ENCODE measurements at places on chromosomes 16 and 17.

GRCh38 chr17:50532452-50533024 lies at the start of gene EPN3:
Gene EPN3, plus strand, starts transcription at chr17:50532735. Its CDS starts 3,822 bp downstream, at chr17:50536557.
- DNase-seq, result no peak

DNA sequence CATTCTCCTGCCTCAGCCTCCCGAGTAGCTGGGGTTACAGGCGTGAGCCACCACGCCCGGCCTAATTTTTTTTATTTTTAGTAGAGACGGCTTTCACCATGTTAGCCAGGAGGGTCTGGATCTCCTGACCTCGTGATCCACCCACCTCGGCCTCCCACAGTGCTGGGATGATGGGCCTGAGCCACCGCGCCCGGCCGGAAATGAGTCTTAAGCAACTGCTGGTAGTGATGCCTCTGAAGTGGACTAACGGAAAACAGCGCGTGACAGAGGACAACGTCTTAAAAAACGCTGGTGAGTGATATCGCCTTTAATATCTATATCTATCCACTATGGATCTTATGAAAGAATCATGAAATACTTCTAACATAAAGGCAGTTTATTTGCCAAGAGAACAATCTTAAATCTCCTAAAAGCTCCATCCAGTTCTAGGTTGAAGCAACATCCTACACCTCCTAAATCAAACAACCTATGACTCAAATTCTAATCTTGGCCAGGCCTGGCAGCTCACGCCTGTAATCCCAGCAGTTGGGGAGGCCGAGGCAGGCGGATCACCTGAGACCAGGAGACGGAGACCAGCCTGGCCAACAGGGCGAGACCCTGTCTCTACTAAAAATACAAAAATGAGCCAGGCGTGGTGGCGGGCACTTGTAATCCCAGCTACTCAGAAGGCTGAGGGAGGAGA lies 69.8 kb downstream of the NXN start:
- no peak for DNase-seq

GRCh38 chr17:32520104-32520701 lies 33.4 kb downstream of the CDK5R1 start:
- DNase-seq, result peak; percentile 83

GRCh38 chr16:69112285-69113129 lies 7.1 kb downstream of the HAS3 start:
- DNase-seq, result peak; percentile 46

GRCh38 chr16:88886845-88887521 lies 20.5 kb upstream of the PABPN1L start:
- no peak for DNase-seq

GRCh38 chr16:54204756-54205155 lies 81.8 kb downstream of the IRX3 start:
- no peak for DNase-seq

- DNase-seq, result no peak
Observed at GRCh38 chr16:66357523-66357928, 9.0 kb upstream of the CDH5 start.

GRCh38 chr17:79041041-79041570 lies 17.1 kb downstream of the C1QTNF1 start:
- DNase-seq, result no peak

- no peak for DNase-seq
Observed at GRCh38 chr16:23754594-23755483, at the start of gene CHP2. Gene CHP2, plus strand, starts transcription at chr16:23755026. Its CDS starts 24 bp downstream, at chr16:23755050.

DNA sequence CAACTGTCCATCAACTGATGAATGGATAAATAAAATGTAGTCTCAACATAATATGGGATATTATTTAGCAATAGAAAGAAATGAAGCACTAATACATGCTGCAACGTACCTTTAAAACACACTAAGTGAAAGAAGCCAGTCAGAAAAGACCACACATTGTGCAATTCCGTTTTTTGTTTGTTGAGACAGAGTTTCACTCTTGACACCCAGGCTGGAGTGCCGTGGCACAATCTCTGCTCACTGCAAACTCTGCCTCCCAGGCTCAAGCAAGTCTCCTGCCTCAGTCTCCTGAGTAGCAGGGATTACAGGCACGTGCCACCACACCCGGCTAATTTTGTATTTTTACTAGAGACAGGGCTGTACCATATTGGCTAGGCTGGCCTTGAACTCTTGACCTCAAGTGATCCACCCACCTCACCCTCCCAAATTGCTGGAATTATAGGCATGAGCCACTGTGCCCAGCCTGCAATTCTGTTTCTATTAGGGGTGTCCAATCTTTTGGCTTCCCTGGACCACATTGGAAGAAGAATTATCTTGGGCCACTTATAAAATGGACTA lies 40.1 kb downstream of the SCNN1B start:
- no peak for DNase-seq

DNA sequence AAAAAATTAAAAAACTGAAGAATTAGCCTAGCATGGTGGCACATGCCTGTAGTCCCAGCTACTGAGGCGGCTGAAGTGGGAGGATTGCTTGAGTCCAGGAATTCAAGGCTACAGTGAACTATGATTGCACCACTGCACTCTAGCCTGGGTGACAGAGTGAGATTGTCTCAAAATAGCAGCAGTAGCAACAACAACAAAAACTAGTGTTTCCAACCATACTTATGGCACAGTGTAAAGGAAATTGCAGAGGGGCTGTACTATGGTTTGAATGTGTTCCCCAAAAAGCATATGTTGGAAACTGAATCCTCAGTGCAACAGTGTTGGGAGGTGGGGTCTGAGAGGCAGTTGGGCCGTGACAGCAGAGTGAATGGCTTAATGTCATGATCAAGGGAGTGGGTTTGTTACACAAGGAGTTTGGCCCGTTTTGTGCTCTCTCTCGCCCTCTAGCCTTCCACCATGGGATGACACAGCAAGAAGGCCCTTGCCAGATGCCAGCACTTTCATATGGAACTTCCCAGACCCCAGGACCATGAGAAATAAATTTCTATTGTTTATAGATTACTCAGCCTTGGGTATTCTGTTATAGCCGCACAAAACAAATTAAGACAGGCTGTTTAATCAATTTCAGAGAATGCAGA lies 70.0 kb downstream of the PGS1 start:
- no peak for DNase-seq

GRCh38 chr17:15343749-15344148 lies 2.4 kb upstream of the TEKT3 start:
- no peak for DNase-seq

DNA sequence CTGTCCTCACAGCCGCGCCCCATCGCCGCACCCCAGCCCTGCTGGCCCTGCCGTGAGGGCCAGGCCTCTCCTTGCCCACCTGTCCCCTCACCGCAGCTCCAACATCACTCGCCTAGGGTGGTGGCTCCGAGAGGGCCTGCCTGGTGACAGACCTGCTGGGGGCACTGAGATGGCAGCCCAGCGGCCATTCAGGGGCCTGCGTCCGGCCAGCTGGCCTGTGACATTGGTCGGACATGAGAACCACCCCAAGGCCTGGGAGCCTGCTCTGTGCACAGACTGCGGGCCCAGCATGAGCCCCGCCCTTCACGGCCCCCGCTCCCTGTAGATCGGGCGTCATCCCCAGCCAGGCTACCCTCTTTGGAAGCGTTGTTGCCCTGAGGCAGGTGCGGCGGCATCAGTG lies 11.8 kb downstream of the NME3 start:
- no peak for DNase-seq

- no peak for DNase-seq
Observed at GRCh38 chr17:66458782-66459181, 156.4 kb downstream of the PRKCA start.

DNA sequence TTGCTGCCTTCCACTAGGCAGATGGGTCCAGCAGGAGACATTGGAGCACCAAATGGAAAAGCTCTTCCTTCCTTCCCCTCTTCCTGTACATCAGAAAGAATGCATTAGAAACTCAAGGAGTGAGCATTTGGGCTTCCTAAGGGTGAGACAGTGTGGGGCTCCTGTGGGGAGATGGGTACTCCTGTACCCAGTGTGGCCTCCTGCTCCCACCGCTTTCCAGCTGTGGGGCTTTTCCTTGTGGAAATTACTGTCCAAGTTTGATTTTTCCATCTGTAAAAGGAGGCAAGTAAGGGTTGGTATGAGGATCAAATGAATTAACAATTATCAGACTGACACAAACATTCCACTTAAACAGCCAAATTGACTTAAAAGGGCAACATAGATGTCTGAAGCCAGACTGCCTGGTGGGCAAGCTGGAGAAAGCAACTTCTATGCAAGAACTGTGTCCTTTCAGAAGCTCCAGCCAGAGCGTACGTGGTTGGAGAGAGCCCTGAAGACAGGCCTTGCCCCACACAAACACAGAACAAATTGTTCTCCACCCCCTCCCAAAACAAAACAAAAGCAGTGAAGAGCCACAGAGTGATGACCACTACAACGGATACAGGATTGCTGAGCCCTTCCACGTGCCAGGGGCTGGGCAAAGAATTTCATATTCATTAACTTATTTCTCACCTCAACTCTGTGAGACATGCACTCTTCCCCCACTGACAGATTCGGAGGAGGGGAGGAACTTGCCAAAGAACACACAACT lies 23.1 kb upstream of the ALDH3A1 start:
- no peak for DNase-seq

DNA sequence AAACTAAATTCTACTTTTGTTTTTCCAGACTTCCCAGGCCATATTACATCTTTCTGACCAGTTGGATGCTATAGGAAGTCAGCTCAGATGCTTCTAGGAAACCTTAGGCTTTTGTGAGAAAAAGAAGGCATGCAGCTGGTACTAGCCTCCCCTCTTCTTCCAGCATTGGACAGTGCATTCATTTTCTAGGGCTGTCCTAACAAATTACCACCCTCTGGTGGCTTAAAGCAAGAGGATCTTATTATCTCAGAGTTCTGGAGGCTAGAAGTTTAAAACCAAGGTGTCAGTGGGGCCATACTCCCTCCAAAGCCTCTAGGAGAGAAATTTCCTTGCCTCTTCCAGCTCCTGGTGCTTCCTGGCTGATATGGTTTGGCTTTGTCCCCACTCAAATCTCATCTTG lies 467.8 kb downstream of the SLC39A11 start:
- no peak for DNase-seq

GRCh38 chr17:82664701-82665182 lies 16.5 kb upstream of the WDR45B start:
- no peak for DNase-seq

- no peak for DNase-seq
Observed at GRCh38 chr17:40529991-40530390, 28.6 kb upstream of the TNS4 start.

GRCh38 chr16:50386774-50387173 lies 18.0 kb upstream of the BRD7 start:
- no peak for DNase-seq

- no peak for DNase-seq
Observed at GRCh38 chr16:77470851-77471250, 36.0 kb upstream of the ADAMTS18 start.

GRCh38 chr17:77341069-77341541 lies 200.3 kb downstream of the SEC14L1 start:
- DNase-seq, result no peak

DNA sequence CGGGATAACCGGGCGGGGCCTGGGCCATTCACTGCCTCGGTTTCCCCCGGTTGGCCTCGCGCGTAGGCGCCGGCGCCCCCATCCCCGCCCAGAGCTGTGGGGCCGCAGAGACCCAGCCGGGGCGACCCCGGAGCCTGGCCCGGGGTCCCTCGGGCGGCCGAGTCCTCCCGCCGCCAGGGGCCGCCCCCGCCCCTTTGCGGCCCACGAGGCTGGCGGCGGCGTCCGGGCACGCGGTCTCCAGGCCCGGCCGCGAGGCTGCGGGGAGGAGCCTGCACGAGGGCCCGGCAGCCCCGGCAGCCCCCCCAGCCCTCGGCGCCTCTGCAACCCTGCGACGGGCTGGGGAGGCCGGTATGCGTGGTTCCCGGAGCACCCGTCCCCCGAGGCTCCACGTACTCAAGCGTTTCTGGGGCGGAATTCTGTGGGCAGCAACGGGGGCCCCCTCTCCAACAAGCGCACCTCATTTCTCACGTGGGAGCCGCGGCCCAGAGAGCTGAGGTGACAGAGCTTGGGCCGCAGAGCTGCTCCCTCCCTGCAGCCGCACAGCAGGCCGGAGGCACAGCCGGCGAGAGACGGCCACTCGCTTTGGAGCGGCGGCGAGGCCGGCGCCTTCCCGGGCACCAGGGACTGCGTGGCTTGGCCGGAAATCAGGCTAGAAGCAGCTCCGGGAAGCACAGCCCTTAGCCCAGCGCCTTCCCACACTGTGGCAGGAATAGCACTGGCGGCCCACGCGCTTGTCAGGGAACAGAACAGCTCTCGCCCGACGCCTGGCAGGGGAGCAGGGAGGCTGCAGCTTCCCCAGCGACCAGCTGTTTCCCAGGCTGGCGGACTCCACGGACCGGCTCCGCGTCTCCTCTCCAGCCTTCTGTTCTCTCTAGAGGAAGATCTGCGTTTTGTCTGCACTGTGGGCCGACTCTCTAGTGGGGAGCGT lies 867 bp upstream of the LIMD2 start:
- peak; percentile 74 for DNase-seq

- DNase-seq, result peak; percentile 43
Observed at GRCh38 chr17:40551091-40551878, 14.0 kb downstream of the CCR7 start.

- no peak for DNase-seq
Observed at GRCh38 chr17:73359352-73359751, 47.6 kb upstream of the CDC42EP4 start.

GRCh38 chr16:27676839-27677238 lies 126.9 kb downstream of the KATNIP start:
- no peak for DNase-seq

- DNase-seq, result no peak
Observed at GRCh38 chr17:5583426-5584382, 605 bp downstream of the NLRP1 start.

DNA sequence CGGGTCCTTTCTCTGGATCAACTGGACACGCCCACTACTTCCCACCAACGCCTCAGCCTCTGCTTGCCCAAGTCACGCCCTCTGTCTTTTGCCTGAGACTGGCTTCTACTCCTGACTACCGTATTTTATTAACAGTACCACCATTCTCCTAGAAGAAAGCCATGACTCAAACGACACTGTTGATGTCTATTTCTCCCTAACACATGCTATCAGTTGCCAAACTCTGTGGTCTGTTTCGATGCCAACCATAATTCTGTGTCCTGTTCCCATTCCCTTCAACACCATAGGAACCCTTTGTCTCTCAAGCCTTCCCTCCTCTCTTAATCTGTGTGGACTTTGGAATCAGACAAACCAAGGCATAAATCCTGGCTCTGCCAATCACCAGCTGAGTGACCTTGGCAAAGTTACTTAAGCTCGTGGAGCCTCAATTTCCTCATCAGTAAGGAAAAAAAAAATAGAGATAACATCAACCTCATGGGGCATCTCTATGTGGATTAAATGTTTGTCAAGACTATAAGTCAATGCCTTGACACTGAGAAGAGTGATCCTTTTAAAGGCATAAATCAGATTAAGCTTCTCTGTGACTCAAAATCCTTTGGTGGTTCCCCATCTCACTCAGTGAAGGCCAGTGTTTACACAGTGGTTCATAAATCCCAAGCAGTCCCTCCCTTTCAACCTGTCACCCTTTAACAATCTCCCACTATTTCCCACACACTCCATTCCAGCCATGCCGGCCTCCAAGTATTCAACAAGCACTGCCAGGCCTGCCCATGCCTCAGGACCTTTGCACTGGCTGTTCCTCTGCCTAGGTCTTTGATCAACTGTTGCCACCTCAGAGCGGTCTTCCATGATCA lies 45.6 kb downstream of the ERN1 start:
- DNase-seq, result no peak

- DNase-seq, result peak; percentile 78
Observed at GRCh38 chr17:76736349-76737081, 616 bp downstream of the SRSF2 start.
